ENCODE measurements at places on chromosomes 7 and 10. TPM values are rescaled to one million over a fixed set of nuclear protein-coding genes. Genes with fewer than 3 reads are reported as not detected.

DNA sequence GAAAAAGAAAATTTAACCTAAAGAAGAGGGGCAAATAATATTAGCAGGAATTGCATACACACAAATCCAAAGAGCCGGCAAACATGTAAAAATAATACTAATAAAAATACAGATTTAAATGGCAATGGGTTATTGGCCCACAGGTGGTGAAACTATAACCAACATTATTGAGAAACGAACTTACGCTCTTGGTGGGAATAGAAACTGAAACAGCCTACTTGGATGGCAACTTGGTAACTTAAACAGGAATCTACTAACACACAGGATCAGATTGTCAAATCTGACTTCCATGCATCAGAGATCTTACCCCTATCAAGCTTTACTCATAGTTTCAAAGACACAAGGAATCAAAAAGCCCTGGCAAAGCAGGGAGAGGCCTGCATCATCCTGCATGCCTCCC is 66.5 kb downstream of the ANLN start:
- no peak for DNase-seq

The PROSER2 gene
- total RNA-seq = 87.5 TPM

The KNDC1 gene
- 1.7 TPM for total RNA-seq

The APBB1IP gene
- not detected for total RNA-seq

- DNase-seq = no peak
These were observed 14.4 kb downstream of the ZNF33B start for GRCh38 chr10:42623929-42624328.

The RBP4 gene
- total RNA-seq = 0.57 TPM

DNA sequence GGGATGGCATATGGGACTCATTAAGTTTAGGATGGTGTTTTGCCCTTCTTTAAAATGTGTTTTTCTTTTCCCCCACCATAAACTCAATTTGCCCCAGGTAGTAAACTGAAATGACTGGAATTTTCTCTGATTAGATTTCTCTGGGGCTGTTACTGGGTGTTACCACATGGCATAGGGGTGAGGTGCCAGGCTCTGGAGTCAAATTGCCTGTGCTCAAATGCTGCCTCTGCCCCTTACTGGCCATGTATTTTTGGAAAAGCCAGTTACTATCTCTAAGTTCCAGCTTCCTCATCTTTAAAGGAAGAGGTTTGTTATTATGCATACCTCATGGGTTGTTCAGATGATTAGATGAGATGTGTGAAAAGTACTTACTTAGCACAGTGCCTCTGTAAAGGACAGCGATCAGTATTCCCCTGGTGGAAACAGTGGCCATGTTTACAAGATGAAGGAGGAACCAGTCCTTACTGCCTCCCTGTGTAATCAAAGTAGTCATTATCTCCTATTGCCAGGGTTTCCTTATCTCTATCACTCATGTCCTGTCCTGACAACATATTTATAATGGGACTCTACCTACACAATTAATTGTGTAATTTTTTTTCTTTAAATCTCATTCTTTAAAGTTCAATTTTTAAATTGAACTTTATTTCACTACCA is 352.0 kb downstream of the KCNMA1 start:
- no peak for DNase-seq

Data from PC-9 (cell line).